ENCODE measurements at places on chromosomes 1 and 21. TPM values are rescaled to one million over a fixed set of nuclear protein-coding genes. Genes with fewer than 3 reads are reported as not detected.
A peak's percentile ranks its signal among the peaks of the same experiment; 100 is the strongest.

GRCh38 chr1:30912913-30913652, 4.5 kb upstream of the SDC3 start:
- H3K27me3 ChIP-seq: peaks cover 23% of the 10 kb centered on the region
- peaks cover 13% of the 10 kb centered on the region for H3K4me1 ChIP-seq
- no peaks in the 10 kb centered on the region for H3K36me3 ChIP-seq

GRCh38 chr1:209620487-209620884, 31.7 kb downstream of the LAMB3 start:
- H3K36me3 ChIP-seq: peaks cover 7% of the 10 kb centered on the region
- no peak for DNase-seq
- no peak overlapping the region for H3K4me3 ChIP-seq
- no peak overlapping the region for H3K27ac ChIP-seq

DNA sequence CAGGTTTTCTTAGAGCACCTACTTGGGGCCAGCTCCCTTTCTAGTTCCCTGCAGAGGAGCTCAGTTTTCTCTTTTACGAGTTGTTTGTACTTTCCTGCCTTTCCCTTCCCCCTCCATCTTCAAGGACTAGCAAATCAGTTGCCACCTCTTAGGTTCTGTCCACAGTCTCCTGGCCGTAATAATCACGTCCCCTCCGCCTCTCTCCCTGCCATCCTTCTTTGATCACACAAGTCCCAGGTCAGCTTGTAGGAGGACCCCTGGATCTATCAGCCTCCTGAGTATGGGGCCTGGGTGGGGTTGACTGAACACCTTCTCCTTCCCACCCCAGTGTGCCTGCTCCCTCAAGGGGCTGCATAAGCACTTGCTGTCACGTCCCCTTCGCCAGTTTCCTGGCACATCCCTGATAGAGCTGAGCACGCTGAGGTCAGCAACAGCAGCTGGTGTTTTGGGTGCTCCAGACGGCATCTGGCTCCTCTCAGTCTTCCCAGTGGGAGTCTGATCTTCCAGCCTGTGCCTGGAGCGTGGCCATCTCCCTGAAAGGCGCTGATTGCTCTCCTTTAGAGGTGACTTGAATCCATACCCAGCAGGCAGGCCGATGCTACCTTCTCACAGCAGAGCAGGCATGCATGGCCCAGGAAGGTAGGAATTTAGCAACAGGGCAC, 216.1 kb upstream of the TMEM51 start:
- DNase-seq: no peak
- no peak overlapping the region for H3K4me3 ChIP-seq
- no peak overlapping the region for H3K27ac ChIP-seq
- H3K4me1 ChIP-seq: no peaks in the 10 kb centered on the region
- no peaks in the 10 kb centered on the region for H3K36me3 ChIP-seq

DNA sequence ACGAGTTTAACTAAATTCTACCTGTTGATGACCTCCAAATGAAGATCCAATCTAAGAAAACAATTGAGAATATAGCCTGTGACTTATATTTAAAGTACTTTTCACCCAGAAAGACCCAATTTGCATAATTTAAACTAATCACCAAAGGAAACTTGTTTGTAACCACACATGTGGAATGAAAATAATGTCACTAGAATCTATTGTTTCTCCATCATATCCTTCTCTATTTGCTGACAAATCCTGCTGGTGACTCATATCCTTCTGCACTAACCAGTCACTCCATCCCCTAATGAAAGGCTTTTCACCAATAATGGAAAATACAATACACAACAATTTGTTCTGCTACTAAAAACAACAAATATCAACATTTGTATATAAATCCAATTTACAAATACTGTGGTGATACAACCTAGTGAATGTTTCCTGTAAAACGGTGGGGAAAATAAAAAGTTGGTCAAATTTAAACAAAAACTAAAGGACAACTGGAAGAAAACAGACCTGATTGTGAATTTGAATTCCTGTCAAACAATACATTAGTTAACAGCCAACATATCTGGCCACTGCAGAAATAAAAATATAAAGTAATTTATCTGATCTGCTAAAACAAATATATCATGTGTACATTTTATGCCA, 6.5 kb downstream of the PTP4A2 start:
- H3K4me1 ChIP-seq: peaks cover 86% of the 10 kb centered on the region
- peak overlapping the region; percentile 95 for H3K27ac ChIP-seq
- H3K27me3 ChIP-seq: no peaks in the 10 kb centered on the region
- DNase-seq: no peak

DNA sequence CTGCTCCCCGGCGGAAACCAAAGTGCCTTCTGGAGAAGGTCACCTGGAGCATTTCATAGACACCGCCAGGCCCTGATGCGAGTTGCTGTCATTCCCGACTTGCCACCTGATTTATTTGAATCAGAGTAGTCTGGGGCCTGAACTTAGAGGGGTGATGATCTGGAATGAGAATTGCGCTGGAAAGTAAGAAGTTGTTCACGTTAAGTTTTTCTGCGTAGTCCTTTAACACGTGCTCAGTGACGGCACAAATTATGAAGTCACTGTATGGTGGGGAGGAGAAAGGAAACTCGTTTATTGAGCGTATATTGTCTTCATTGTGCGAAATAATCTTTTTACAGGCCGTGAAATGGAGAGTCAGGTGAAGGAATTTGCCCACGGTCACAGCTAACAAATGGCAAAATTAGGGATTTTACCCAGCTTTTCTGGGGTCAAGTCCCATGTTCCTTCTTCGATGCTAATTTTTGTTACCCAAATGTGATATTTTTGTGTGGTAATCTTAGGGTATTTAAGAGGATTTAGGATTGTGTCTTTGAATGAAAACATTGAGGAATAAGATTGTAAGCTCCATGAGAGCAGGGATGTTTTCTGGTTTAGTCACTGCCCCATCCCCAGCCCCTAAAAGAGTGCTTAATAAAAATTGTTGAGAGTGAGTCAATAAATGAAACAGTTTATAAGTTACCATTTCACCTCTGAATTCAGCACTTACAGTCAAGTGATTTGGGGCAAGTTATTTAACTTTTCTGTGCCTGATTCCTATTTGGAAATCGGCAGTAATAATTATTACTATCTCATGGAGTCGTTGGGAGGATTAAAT, 46.4 kb upstream of the NBL1 start:
- peaks cover 54% of the 10 kb centered on the region for H3K4me1 ChIP-seq
- H3K27me3 ChIP-seq: no peaks in the 10 kb centered on the region
- peak; percentile 73 for DNase-seq
- peak overlapping the region; percentile 95 for H3K4me3 ChIP-seq
- H3K27ac ChIP-seq: peak overlapping the region; percentile 99
- peaks cover 34% of the 10 kb centered on the region for H3K36me3 ChIP-seq

DNA sequence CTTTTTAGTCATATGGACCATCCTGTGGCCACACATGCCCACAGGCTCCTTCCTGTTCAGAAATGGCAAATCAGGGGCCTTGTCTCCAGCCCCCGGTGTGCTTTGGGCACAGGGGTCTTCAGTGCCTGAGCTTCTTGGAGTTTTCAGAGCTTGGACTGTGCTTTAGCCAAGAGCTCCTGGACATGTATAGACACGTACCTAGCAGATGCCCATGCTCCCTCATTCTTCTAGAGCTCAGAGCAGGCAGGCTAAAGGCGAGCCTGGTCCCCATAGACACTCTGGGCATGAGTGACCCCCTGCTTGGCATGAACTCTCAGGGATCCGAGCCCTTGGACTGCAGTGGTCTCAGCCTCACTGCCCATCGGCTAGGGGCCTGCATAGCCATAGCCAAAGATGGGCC, 106.8 kb downstream of the EPHB2 start:
- no peak overlapping the region for H3K4me3 ChIP-seq
- H3K36me3 ChIP-seq: no peaks in the 10 kb centered on the region
- no peak overlapping the region for H3K27ac ChIP-seq
- H3K4me1 ChIP-seq: no peaks in the 10 kb centered on the region
- no peak for DNase-seq

DNA sequence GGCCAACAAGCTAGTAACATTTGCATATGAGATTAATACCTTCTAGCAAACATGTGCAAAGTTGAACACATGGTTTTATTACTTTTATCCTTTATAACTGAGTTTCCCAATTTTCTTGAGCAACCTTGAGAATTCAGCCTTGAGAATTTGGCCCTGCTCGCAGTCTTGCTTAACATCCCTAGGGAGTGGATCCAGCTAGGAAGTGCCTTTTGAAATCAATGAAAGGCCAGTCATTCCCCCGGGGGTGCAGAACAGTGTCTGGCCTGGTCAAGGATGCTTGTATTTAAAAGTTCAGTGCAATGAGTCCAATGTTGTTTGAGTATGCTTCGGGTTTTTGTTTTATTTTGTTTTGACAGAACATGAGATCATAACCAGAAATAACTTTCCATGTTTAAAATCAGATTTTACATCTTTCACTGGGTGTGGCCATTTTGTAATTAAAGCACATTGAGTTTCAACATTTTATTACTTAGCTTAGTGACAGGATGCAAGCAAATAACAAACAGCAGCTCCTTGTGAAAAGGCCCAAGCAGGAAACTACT, 16.7 kb downstream of the PALMD start:
- no peaks in the 10 kb centered on the region for H3K36me3 ChIP-seq
- no peak overlapping the region for H3K27ac ChIP-seq
- no peak for DNase-seq
- peaks cover 9% of the 10 kb centered on the region for H3K27me3 ChIP-seq

DNA sequence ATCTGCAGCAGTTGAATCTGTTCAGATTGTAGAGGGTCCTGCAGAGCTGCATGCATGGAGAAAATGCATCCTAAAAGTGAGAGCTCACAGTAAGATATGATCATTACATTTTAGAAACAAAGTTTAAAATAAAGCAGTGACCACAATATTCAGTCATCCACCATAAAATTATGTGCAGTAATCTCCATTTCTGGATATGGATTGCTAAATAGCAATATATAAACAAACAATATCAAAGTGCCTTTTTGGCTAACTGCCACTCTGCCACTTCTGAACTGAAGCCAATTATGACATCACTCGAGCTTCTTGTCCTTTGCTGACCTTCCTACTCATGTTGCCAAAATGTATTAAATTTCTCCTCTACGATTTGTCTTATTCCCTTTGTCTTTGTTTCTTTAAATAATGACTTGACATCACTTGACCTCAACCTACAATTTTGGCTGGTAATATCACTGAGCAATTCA, 262.0 kb upstream of the CXADR start:
- H3K4me3 ChIP-seq: no peak overlapping the region
- H3K27me3 ChIP-seq: no peaks in the 10 kb centered on the region
- DNase-seq: no peak
- no peak overlapping the region for H3K27ac ChIP-seq
- H3K4me1 ChIP-seq: no peaks in the 10 kb centered on the region
- no peaks in the 10 kb centered on the region for H3K36me3 ChIP-seq

DNA sequence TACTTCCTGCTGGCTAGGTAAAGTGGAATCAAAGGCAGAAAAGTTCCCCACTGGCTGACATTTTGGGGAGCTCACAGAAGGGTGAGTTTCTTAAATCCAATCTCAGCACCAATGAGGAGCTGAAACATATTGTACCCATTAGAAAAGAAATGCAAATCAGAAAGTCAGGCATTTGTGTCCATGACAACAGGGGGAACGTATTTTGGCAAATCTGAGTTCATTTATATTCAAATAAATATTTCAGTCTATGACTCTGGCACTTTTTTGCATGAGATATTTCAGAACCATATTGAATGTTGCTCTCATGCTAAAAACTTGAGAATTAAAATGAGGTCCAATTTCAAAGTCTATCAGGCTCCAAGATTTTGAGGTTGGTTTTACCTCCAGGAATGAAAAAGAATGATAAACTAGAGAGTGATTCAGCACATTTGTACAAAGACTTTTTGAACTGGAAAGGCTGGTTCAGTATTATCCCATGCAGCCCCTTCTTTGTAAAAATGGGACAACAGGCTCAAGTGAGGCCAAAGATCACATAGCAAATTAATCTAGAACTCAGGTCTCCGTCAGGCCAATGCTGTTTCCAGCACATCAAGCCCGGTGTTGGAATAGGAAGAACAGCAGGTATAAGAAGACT, 202.2 kb downstream of the RRAGC start:
- H3K27me3 ChIP-seq: peaks cover 16% of the 10 kb centered on the region
- H3K4me3 ChIP-seq: no peak overlapping the region
- H3K4me1 ChIP-seq: no peaks in the 10 kb centered on the region
- no peaks in the 10 kb centered on the region for H3K36me3 ChIP-seq
- no peak overlapping the region for H3K27ac ChIP-seq
- no peak for DNase-seq

GRCh38 chr1:52189898-52190480, 48.1 kb downstream of the ZFYVE9 start:
- no peak overlapping the region for H3K4me3 ChIP-seq
- DNase-seq: no peak
- no peaks in the 10 kb centered on the region for H3K27me3 ChIP-seq

GRCh38 chr1:23593042-23593521, 33.8 kb upstream of the ID3 start:
- DNase-seq: no peak
- peaks cover 44% of the 10 kb centered on the region for H3K4me1 ChIP-seq
- no peak overlapping the region for H3K27ac ChIP-seq
- peaks cover 2% of the 10 kb centered on the region for H3K27me3 ChIP-seq
- no peaks in the 10 kb centered on the region for H3K36me3 ChIP-seq
- no peak overlapping the region for H3K4me3 ChIP-seq

DNA sequence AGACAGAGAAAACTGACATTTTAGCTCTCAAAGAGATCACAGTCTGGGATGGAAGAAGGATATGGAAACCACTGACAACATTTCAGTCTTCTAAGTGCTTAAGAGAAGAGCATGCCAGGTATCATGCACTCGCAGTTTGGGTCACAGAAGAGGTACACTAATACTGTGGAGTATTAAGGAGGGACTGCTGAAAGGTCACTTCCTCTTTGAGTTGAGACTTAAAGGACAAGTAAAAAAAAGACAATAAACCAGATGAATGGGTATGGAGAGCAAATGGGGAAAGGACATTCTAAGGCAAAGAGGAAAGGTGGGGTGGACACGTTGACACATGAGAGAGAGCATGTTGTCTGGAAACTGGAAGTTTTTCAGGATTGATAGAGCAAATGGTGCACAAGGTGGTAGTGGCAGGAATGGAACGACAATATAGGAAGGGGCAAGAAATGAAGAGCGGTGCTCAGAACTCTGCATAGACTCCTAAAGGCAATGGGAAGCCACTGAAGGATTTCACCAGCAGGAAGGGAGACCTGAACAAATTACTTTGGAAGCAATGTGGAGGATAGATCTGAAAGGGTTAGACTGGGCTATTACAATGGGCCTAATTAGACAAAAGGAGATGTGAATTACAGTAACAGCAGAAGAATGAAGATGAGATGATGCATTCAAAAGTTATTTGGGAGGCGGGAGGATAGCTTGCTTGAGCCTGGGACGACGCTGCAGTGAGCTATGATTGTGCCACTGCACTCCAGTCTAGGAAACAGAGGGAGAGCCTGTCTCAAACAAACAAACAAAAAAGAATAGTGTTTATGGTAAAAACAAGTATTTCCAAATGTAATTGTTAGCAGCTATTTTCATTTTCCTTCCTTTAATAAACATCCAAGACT, 11.1 kb downstream of the DIPK1A start:
- peaks cover 14% of the 10 kb centered on the region for H3K4me1 ChIP-seq
- no peaks in the 10 kb centered on the region for H3K27me3 ChIP-seq
- no peak overlapping the region for H3K27ac ChIP-seq

TAS1R1 gene
- total RNA-seq: 0.08 TPM

G0S2 gene
- 7.6 TPM for total RNA-seq

S100A1 gene
- not detected for total RNA-seq

OLIG2 gene
- not detected for total RNA-seq

ADAMTS1 gene
- 1.2 TPM for total RNA-seq

NCSTN gene
- total RNA-seq: 65.3 TPM

Measured in activated CD4-positive, alpha-beta memory T cell treated with anti-CD3 and anti-CD28 coated beads, Interleukin-2, amount 10 ng/mL, durations not matched to agents 7 days and 5 days (primary cell).